ENCODE measurements at places on chromosomes 3 and 15.

DNA sequence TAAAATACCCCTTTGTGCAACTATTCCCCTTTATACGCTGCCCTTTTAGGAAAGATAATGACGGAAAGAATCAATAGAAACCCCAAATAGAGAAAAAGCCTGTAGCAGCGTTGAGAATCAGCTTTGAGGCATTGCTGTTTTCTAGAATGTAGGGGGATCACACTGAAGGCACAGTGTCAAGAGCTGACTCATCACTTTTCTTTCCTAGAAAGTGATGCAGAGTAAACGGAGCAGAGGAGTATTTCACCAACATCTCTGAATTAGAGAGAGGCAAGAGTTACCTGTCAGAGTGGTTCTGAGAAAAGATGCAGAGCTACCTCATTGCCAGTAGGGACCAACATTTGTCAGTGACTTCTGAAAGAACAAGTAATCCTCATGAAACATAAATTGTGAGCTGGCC lies 269.8 kb upstream of the TMC3 start:
- DNase-seq, result no peak

DNA sequence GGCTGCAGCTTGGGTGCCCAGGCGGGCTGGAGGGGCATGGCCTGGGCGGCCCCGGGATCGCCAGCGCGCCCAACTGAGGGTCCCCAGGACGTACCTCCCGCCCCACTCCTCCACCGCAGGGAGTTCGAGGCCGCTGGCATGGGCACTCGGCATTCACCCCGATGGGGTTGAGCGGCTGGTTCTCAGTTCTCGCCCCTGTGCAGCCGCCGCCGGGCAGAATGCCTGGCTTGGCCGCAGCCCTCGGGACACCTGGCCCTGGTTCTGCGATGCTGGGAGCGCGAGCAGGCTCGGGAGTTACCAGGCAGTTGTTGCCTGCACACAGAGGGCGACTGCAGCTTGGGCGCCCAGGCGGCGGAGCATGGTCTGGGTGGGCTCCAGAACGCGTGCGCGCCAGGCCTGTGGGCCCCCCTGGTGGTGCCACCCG lies 121.4 kb downstream of the LMLN start:
- DNase-seq, result peak; percentile 70

- no peak for DNase-seq
Observed at GRCh38 chr15:75109021-75109735, 85.8 kb downstream of the PPCDC start.

DNA sequence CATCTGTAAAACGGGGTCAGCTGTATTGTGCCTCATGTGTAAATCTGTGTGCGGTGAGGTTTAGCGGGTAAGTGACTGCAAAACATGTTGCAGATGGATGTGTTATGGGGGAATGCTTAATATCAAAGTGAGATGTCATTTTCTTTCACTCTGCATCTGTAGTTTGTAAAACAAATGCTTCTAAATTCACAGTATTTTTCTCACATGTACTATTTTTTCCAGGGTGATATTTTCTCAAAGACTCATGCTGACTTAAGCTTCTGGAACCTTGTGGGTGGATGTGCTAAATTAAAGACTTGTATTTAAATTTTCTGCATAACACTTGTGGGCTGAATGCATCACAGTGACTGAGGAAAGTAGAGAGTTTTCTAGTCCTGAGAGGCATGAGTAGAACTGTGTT lies 115.2 kb upstream of the TP63 start:
- no peak for DNase-seq

GRCh38 chr15:85620690-85621049 lies 174.1 kb downstream of the KLHL25 start:
- DNase-seq, result no peak

DNA sequence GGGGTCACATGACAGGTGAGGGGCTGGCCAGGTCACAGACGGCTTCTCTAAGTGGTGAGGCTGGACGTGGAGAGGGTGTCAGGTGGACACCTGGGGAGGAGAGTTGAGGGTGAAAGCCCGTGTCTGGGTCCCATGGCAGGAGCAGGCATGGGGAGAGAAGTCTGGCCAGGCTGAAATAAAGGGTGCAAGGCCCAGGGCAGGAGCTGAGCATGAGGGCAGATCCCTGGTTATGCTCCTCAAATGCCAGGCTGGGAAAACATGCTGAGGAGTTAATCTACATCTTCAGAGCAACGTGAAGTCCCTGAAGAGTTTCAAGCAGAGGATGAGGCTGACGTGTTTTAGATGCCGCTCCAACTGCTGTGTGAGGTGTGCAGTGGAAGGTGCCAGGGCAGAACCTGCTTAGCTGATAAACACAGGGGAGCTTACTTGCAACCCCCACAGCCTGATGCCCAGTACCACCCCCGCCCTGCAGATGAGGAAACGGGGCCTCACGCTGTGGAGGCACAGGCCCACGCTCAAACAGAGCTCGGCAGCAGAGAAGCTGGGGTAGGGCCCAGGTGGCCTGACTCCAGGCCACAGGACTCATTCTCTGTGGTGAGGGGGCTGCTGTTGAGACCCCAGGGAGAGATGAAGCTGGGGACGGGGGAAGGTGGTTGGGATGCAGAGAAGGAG lies 40.5 kb downstream of the HCN4 start:
- no peak for DNase-seq

- DNase-seq, result no peak
Observed at GRCh38 chr3:179606534-179607085, 2.0 kb downstream of the NDUFB5 start.

GRCh38 chr15:40420071-40420713 lies 14.6 kb downstream of the IVD start:
- no peak for DNase-seq

DNA sequence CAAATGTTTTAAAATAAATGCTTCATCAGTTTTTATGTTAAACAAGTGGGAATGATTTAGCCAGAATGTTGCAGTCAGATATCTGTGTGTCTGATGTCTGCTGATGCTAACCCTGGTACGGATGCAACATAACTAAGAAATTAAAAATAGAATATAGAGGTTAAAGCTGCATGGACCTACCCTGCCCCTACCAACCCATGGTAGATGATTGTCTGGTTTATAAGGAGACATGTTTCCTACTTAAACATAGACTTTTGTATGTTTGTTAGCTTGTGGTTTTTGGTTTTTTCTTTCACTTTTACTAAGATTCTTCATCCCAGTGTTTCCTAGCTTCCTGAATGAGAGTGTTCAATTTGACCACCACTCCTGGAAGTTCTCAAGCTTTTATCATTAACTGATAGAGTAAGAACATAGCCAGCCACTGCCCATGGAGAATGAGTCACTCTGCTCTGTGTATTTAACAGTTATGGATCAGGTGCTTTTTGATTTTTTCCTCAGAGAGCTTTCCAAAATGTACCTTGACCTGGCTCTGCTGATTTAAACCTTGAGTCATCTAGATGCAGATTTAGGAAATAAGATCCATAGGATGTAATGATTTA lies 70.7 kb upstream of the VEPH1 start:
- DNase-seq, result no peak

DNA sequence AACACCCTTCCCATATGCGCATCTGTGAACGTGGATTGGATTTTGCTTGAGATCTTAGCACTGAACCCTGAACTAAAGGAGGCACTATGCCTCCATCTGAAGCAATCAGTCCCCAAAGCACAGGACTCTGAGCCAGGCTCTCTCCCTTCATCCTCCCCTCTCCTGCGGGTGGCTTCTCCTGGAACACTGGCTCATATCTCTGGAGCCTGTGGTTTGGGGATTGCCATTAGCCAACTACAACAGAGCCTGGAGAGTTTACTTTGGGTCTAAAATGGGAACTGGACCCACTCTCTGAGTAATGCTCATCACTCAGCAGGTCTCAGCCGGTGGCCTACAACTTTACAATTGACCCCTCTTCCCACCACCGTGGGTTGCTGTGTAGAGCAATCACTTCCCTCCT lies 190.8 kb upstream of the HES1 start:
- no peak for DNase-seq

DNA sequence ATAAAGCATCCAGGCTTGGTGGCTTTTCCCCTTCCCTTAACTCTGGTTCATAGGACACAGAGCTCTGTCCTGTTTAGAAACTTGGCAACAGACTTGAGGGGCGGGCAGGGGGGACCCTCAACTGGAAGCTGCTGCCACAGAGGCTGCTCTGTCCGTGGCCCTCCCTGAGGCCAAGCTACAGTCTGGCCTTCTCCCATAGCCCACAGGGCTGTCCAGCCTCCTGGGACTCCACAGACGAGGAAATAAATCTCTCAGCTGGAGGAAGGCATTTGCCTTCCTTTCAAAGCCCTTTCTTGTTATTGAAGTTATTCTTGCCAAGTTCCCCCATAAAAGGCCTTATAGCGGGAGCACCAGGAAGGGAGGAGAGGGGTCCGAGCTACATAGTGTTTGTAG lies 248.8 kb upstream of the TPM1 start:
- DNase-seq, result no peak

DNA sequence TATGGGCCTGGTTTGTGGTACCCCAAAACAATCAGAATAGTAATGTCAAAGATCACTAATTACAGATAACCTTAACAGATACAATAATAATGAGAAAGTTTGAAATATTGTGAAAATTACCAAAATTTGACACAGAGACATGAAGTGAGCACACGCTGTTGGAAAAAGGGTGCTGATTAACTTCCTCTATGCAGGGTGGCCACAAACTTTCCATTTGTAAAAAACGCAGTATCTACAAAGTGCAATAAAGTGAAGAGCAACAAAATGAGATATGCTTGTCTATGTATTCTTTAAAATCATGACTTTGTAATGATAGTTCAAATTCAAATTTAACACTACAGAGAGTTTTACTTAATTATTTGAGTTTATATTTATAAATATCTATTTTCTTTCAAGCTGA lies 7.6 kb upstream of the TIGIT start:
- no peak for DNase-seq

- no peak for DNase-seq
Observed at GRCh38 chr15:23081271-23081670, 41.9 kb upstream of the TUBGCP5 start.

GRCh38 chr3:69781593-69781992 lies 42.3 kb downstream of the MITF start:
- DNase-seq, result no peak

DNA sequence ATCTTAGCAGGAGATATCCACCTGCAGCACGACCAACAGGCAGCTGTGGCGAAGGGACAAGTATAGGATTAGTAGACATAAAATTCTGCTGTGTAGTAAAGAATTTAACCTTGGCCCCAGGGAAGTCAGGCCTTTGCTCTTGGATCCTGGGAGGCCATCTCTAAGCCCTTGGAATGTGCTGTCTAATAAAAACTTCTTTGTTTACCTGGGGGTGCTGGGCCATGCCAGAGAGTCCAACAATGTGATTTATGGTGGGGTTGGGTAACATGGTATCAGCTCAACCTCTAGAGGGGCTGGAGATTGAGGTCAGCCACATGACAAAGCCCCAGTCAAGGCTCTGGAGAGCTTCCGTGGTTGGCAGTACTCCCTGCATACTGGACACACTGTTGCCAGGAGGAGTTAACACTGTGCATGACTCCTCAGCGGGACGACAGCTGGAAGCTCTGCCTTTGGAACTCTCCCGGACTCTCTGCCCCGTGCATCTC lies 52.4 kb downstream of the HEG1 start:
- DNase-seq, result no peak

GRCh38 chr3:151843275-151843674 lies 29.4 kb downstream of the AADAC start:
- no peak for DNase-seq

GRCh38 chr3:188396251-188396650 lies 242.3 kb downstream of the LPP start:
- no peak for DNase-seq

DNA sequence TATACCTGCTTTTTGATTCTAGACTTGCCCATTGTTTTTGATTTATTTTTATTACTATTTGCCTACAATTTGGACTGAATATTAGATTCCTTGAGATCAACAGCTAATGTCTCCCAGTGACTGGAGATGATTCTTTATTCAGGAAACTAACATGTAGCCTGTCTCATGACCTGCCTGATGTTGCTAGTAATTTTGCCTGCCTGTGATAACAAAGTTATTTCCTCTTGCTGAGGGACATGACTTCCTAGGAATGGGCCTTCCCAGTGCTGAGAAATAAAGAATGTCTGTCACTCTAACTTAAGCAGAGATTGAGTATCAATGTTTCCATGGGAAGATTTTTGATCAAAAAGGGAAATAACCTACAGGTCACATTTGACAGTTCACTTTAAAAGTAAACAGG lies 13.4 kb upstream of the NPHP3 start:
- no peak for DNase-seq

GRCh38 chr3:50227390-50228183 lies 8.4 kb upstream of the GNAI2 start:
- DNase-seq, result peak; percentile 97

DNA sequence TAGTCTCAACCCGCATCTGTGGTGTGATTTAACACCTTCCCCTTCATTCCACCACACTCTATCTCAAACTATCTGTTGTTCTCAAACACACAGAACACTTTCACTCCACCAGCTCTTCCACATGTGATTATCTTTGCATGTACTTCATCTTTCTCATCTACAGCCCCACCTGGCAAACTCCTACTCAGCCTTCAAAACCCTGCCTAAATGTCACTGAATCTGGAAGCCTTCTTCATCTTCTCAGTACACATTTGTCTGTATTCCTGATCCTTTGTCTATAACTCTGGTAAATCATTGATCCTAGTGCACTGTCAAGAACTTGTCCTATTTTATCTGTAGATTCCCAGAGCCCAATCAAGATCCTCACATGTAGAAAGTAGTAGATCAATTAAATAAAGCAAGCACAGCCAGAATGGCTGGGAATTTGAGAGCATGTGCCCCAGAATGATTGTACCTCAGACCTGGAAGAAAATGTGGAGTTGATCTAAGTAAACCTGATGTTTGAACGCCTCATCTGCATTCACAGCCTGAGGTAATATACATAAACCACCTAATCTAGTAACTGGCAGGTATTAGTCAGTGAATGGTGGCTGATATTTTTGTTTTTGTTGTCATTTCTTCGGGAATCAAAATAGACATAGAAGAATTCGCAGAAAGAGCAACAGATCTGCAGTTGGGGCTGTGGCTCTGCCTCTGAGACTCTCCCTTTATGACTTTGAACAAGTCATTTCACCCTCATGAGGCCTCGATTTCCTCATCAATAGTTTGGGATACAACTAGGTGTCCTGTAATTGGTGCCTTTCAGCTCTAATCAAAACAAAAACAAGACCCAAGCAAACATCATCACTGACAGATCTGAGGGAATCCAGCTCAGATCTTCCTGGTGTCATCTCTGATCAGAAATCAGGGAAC lies 28.0 kb upstream of the MAGEF1 start:
- no peak for DNase-seq

GRCh38 chr3:36814066-36814717 lies 49.8 kb upstream of the DCLK3 start:
- DNase-seq, result no peak

- no peak for DNase-seq
Observed at GRCh38 chr3:60010781-60011180, 961.0 kb upstream of the CFAP20DC start.

DNA sequence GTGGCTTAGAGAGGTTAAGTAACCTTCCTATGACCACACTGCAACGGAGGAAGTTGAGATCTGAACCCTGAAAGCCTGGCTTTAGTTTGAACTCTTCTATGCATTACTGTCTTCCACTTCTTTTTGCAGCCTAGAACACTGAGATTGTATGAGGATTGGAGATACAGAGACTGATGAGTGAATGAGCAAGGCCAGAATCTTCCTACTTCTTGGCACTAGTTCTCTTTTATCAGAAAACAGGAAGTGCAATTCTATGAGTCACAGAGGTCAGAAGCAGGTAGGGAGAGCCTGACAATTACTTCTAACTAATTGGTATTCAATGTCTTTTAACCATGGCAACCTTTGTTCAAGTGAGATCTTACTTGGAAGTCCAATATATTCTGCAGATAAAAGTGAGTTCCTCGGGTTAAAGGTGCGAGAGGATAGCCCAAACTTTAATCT lies 219.0 kb downstream of the SHQ1 start:
- DNase-seq, result no peak
